IMR-90 (cell line): ENCODE measurements at places on chromosomes 16 and 17. TPM values are rescaled to one million over a fixed set of nuclear protein-coding genes. Genes with fewer than 3 reads are reported as not detected.

SOX9 gene
- total RNA-seq: 4.1 and 8.3 TPM in 2 replicates

KRT31 gene
- total RNA-seq: not detected in 2 replicates

LITAFD gene
- total RNA-seq: not detected in 2 replicates

GRCh38 chr17:48194097-48194550 lies 86.6 kb downstream of the SNX11 start:
- peak; percentile 47 for DNase-seq

DNA sequence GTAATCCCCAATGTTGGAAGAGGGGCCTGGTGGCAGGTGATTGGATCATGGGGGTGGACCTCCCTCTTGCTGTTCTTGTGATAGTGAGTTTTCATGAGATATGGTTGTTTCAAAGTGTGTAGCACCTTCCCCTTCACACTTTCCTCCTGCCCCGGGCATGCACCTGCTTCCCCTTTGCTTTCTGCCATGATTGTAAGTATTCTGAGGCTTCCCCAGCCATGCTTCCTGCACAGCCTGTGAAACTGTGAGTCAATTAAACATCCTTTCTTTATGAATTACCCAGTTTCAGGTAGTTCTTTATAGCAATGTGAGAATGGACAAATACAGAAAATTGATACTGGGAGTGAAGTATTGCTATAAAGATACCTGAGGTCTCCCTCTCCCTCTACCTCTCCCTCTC lies 29.4 kb downstream of the RNF112 start:
- no peak for DNase-seq

DNA sequence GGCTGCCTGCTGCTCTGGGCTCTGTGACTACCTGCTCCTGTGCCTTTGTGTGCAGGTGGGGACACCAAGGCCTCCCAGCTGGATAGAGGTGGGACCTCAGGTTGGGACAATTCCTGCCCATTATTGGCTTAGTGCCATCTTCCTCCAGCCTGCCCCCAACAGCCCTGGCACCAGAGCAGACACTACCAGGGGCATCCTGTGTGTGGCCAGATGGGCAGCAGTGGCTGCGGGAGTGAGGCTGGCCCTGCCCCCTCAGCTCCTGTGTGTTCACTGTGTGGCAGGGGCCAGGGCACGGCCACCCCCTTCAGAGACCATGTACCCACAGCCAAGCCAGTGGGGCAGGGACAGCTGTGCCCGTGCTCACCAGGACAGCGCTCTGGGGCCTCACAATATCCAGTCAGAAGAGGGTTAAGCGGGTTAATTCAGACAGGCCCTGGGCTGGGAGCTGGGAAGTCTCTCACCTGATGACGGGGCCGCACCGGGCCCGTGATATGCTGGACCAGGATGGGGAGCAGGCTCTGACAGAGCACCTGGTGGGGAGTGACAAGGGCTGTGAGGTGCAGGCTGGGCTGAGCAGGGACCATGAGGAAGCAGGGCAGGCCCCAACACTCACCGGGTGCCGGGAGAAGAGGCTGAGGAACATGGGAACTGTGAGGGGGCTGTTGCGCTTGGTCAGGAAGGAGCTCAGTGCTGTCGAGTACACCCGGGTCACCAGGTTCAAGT lies 13.0 kb downstream of the MYBBP1A start:
- no peak for DNase-seq
